Activated CD8-positive, alpha-beta memory T cell treated with anti-CD3 and anti-CD28 coated beads for 1 hour (primary cell): ENCODE measurements at places on chromosomes 7 and 10.

- DNase-seq, result no peak
Observed at GRCh38 chr10:22606164-22606614, 108.2 kb downstream of the PIP4K2A start.

DNA sequence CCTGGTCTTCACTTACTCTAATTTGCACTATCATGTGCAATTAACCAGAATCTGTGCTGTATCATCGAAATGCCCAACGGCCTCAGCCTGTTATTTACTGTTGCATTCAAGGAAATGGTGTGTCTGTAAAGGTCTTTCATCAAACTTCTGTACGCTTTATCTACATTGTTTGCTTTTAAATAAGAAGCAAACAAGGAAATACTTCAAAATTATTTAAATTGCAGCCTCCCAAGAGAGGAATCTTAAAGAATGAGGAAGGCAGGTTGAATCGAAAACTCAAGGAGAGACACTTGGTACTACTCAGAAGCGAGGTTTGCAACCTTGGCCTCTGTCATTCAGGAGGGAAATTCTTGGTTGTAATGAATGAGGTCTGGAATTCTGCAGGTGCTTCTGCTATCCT lies 40.7 kb downstream of the MGAM start:
- DNase-seq, result no peak

DNA sequence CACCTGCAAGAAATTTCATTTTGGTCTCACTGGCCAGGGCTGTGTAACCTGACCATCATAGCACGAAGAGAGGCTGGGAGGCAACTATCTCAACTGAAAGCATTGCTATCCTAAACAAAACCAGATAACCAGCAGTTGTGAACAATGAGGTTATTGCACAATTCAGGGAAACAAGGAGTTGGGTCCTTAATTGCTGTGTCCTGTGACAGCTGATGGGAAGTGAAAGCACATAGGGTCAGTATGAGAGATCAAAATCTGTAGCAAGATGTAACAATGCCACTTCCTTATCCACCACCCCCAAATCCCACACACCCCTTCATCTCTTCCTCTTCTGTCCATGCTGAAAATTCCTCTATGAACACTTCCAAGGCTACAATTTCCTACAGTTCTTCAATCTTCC lies 80.2 kb downstream of the HTR7 start:
- no peak for DNase-seq

DNA sequence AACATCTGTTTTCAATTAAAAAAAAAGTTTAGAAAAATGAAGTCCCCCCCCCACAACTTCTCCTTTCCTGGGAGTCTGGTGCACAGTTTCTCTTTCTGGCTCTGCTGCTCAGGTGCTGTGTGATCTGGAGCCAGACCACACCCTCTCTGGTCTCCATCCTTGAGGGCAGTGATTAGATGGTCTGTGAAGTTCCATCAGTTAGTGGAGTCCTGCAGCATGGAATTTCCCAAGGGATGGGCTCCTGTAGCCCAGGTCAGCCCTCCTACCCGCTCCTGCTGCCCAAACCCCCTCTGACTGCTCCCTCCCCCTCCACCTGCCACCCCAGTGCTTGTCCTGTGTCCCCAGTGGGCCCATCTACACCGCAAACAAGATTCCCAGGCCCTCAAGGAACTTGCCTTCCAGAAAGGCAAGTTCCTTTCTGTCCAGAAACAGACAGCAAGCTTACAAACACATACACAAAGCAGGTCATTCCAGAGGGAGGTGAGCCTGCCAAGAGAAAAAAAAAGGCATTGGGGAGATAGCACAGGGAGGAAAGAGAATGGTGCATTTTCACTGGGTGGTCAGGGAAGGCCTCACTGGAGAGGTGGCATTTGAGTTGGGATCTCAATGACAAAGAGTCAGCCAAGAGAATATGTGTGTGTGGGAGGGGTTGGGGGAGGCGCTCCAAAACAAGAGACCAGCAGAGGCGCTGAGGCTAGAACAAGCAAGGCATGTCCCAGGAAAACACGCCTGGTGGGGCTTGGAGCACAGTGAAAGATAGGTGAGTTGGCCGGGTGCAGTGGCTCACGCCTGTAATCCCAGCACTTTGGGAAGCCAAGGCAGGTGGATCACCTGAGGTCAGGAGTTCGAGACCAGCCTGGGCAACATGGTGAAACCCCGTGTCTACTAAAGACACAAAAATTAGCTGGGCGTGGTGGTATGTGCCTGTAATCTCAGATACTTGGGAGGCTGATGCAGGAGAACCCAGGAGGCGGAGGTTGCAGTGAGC lies 49.5 kb upstream of the SLC29A3 start:
- DNase-seq, result no peak

DNA sequence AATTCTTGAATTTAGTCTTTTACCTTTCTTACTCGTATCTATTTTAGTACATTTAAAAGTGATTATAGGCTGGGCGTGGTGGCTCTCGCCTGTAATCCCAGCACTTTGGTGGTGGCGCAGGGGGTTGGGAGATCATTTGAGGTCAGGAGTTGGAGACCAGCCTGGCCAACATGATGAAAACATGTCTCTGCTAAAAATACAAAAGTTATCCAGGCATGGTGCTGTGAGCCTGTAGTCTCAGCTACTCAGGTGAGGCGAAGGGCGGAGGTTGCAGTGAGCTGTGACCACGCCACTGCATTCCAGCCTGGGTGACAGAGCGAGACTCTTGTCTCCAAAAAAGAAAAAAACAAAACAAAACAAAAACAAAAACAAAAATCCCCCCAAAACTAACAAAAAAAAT lies 12.2 kb downstream of the PRKCQ start:
- DNase-seq, result no peak

- DNase-seq, result no peak
Observed at GRCh38 chr10:97873569-97873968, 23.9 kb downstream of the GOLGA7B start.

DNA sequence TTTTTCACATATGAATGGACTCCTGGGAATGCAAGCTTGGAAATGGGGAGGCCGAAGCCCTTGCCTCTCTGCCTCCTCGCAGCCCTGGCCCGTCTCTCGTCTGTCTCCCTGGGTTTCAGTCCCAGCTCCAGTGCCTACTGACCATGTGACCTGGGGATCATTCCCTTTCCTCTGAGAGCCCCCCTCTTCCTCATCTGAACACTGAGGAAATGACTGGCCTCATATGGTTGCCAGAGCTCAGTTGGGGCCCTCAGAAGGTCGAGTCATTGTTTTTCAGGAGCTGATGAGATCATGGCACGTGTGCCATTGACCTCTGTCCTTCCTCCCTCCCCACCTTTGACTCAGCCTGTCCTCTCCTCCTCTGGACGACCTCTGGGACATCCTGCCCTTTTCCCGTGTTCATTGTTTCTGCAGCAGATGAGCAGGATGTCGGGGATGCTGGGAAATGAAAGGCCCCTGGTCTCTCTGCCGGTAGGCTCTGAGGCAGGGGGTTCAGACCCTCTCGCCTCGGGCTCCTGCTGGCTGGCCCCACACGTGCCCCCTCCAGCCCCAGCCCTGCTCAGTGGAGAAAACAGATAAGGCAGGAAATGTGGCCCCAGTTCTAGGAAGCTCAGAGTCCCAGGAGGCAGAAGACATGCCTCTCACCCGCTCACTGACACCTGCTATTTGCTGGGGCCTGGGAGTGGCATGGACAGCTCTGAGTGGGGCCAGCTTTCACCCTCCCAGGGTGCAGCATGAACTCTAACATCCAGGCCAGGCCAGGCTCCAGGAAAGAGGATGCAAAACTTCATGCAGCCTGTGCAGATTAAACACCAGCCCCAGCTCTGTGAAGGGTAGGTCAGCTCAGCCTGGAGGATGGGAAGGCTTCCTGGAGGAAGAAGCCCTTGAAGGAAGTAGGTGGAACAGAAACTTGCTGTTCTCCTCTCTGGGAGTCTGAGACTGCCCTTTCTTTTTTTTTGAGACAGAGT lies 8.3 kb upstream of the PPP1R35 start:
- no peak for DNase-seq

DNA sequence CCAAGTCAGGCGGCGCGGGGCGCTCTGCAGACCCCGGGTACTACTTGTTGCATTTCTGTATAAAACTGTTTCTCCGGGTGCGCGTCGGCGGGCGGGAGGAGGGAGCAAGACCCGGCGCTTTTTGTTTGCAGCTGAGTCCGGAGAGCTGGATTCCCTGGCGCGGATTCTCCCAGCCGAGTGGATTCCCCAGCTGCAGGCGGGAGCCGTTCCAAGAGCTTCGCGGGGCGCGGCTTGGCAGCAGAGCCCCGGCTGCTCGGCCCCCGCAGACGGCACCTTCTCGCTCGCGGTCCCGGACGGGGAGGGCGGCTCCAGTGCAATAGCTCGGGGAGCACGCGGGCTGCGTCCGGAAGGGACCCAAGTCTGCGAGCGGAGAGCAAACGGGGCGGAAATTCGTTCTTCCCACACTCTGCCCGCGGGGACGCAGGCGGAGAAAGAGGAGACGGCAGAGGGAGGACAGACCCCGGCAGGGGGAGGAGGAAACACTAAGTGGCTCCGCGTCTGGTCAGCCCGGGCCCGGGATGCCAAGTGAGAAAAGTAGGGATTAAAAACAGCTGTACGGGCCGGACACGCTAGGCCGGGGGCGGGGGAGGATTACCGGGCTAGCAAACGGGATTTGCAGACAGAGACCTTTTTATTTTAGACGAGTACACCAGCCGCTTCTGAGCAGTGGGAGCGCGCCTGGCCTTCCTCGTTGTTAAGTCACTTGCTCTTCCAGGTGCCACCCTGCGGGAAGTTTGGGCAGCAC lies at the start of gene TRIL:
TSS of gene TRIL (minus strand) at position 96 of the 745 bp plus-strand sequence. CDS start 284 bp downstream, outside the sequence.
- DNase-seq, result no peak
